ENCODE measurements at places on chromosomes 2 and 18.

- no peak for DNase-seq
Measured at GRCh38 chr2:184463102-184463865, 135.0 kb upstream of the ZNF804A start.

DNA sequence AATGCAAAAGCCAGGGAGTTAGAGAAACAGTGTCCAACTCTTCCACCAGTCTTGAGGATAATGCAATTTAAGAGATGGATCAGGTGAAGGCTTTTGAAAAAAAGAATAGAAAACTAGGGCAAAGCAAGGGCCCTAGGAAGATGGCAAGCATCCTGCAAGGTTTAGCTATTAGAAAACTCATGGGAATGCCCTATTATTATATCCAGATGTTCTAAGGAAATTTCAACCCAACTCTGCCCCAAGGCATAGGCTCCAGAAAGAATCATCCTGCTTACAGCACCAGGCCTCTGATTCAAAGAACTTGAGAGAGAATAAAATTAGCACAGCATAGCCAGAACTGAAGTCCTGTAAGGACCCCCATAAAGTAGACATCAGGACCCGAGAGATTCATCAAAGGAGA is 68.1 kb downstream of the EN1 start:
- DNase-seq, result no peak

DNA sequence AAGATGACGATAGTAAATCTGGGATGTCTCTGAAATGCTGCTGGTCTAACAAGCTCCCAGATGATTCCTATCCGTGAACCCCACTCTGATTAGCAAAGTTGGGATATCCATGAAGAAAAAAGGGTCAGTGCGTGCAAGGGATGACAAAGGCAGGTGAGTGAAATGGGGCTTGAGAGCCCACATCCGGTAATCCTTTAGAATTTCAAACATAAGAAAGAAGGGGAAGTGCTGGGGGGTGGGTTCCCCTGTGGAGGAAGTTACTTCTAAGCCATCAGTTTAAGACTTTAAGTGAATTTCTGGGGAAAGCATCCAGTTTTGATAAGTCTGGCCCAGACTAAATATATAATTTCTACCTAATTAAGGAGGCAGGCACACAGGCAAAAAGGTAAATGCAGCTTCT is 209.5 kb downstream of the DPP10 start:
- DNase-seq, result no peak

DNA sequence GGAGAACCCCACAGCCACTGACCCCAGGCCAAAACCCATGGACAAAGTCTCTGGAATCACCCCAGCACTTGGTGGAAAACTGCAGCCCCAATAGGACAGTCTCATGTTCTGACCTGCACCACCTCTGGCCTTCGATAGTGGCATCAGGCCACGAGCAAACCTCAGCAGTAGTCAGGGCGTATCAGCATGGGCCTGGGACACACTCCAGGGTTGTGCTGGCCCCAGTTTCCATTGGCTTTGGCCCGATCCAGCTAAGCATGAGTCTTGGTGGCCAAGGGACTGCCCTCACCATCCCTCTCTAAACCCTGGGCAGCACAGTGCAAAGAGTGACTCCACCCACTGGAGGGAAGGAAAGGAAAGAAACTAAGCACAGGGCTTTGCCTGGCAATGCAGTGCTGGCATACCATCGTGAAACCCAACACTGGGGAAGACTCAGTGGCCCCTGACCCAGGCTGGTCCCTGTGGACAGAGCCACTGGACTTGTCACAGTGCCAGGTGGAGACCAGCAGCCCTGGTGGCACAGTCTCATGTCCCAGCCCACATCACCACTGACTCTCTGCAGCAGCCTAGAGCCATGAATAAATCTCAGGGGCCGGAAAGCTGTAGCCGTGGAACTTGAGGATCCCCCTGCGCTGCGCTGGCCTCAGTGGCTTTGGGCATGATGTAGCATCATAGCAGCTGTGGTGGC is 46.3 kb downstream of the ZNF519 start:
- DNase-seq, result no peak

DNA sequence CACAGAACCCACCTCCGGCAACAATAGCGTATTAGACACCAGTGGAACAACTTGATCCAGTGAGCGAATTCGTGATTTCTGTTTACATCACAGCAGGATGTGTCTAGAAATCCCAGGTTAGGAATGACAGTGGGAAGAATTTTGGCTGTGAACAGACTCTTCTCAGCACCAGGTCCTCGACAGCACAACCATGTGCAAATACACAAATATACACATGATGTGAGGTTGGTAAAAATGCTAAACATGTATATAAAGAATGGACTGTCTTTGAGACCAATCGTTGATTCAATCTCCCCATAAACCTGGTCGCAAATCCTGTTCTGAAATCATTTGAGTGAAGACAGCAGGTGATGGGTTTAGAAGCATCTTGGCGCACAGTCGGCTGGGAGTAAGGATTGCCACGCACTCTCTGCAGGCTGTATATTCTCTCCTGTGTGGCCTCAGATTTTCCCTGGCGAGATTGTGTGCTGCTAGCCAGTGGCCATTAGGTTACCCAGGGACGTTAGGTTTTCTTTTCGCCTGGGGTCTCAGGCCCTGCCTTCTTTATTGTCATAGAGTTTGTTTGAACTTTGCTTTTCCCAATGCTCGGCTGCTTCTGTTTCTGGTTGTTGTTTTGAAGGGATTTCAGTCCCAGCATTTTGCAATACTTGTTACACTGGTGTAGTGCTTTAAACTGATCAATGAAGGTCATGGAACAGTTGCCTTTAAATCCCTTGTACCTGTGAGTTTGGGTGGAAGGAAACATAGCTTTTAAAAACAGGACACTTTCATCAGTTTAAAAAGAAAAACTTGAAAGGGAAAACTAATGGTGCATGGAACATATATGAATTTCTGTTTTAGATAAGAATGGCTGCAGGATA is 147.3 kb downstream of the ALPK2 start:
- no peak for DNase-seq

DNA sequence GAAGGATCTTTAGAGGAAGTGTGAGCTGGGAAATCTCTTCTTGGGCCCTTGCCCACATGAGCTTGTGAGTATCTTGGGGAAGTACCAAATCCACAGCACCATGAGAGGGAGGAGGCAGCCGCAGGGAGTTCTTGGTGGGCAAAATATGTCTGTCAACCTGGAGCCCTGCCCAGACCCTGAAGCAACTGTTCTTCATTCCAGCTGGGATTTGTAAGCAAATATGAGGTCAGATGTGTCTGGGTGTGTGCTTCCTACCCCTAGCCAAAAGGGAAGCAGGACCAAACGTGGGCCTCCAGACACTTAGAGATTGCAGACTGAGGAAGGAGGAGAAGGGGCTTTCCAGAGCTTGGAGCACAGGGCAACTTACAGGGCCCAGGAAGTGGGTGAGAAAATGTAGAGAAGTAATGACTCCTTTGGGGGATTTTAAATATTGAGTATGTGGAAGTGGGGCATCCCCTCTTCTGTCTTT is 41.9 kb downstream of the TMEM247 start:
- no peak for DNase-seq

Data from hypothalamus (tissue), 51 donors.